ENCODE measurements at places on chromosomes 11 and 22.

DNA sequence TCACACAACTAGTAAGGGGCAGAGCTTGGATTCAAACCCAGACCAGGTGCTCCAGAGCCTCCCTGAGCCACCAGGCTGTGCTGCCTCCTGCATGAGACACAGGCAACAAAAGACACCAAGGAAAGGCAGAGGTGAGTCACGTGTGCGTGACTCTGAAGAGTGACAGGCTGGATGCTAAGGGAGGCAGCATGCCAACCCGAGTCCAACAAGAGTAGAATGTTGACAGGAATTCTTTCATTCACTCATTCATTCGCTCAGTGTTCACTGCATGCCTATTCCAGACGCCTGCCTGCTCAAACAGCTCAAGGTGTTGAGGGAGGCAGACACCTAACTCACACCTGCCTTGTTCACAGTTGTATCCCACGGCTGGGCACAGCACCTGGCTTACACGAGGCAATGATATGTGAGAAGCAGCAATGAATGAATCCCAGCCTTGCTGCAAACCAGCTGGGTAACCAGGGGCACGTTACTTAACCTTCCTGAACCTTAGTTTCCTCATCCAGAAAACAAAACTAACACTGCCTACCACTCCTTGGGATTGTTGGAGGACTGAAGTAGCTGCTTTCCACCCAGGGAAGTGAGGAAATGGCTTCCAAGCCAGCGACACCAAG is 73.8 kb upstream of the ARFGAP3 start:
- no peak for DNase-seq

DNA sequence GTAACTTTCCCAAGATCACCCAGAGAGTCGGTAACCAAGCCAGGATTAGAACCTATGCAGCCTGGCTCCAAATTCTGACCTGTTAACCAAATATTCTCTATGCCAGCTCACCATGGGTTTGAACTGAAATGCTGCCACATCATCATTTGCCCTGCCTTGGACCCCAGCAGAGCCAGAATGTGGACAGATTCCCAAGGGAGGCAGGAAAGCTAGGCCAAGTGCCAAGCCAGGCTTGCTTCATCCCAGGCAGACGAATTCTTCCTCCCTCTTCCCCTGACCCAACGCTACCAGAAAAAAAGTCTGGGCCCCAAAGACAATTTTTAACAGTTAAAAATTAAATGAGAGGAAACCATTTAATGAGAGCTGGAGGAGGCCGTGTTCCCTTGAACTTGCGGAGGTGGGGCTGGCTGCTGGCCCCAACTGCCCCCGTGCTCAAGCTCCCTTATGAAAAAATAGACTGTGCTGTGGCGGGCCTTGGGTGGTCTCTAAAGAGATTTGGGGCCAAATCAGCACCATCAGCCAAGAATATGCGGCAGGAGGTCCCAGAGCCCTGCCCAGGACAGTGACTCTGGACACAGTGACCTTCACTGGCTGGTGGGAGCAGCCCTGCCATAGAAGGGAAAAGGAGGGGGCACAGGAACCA is 184.1 kb upstream of the SYT13 start:
- no peak for DNase-seq

DNA sequence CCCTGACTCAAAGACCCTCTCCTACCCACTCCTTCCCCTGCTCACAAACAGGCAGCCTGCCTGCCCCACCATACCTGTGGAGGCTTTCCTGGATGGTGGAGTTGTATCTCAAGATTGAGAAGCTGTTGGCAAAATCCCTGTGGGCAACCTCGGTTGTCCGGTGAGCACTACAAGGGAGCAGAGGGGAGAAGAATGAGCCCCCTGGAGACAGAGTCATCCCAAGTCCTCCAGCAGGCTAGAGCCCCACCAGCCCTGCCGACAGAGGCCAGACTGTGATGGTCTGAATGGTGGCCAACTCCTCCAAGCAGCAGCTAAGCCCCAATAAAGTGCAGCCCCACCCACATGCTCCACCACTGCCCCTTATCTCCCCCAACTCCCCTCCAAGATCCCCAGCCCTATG is 17.5 kb downstream of the TMPRSS13 start:
- no peak for DNase-seq

GRCh38 chr11:24513479-24514218 is 16.8 kb downstream of the LUZP2 start:
- DNase-seq: peak; percentile 32

DNA sequence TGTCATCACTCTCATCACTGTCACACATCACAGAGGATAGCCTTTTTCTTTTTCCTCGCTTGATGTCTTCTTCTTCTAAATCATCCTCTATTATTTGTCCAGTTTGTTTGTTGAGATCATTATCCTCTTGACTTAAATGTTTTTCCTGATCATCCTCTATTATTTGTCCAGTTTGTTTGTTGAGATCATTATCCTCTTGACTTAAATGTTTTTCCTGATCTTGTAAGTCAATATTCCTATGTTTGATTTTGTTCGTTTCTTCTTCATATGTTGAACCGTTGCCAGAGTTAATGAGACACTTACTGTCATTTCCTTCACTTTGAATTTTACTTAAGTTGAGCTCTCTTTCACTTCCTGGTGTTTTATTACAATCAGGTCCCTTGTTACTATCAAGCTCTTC is 5.6 kb downstream of the CCDC82 start:
- DNase-seq: no peak

- peak; percentile 94 for DNase-seq
Observed at GRCh38 chr11:94973099-94973968, at the start of the genes CWC15 and KDM4D. Gene CWC15 (minus strand): TSS chr11:94973556. CDS start chr11:94972185, 1,371 bp downstream. Gene KDM4D (plus strand): TSS chr11:94973709. CDS start chr11:94997373, 23,664 bp downstream.

GRCh38 chr11:133269267-133269666 is 263.0 kb downstream of the OPCML start:
- DNase-seq: no peak

DNA sequence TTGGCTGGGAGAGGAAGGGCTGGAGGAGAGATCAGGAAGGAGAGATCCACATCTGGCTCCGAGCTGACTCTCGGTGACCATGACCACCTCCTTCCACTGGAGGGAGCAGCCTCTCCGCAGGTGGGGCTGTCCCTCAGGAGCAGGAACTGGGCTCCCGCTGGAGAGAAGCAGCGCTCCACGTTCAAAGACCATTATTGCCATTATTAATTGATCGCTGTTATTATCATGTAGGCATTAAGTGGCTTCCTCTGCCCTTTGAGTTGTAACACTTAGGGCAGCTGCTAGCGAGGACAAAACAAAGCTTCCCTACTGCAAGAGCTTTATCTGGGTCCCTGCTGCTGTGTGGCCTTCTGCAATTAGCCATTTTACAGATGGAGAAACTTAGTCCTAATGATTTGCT is 251.9 kb downstream of the ST3GAL4 start:
- peak; percentile 85 for DNase-seq

DNA sequence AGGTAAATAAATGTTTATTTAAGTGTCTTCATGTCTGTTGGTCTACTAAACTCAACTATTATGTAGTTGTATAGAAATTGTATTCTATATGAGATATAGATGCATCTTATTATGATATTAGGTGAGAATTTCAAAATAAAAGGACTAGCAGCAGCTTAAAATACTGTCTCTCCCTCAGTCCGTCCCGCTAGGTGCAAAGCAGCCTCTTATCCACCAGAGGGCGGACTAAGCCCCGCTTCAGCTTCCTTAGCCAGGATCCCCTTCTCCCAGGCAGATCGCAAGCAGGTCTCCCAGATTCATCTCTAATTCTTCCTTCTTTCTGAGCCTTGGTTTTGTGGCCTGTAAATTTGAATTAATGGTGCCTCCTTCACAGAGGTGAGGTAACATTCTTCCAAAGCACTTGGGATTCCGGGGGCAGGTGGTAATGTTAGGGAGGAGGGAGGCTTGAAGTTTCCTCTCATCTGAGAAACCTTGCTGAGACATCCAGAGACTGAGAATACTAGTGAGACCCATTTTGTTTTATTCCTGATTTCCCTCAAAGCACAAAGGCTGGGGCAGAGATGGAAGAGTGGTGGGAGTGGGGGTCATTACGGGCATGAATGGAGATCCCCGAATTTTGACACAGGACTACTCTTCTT is 13.5 kb upstream of the INSC start:
- peak; percentile 84 for DNase-seq

GRCh38 chr22:44807915-44808690 is 55.7 kb downstream of the ARHGAP8 start:
- DNase-seq: peak; percentile 25

- DNase-seq: no peak
Observed at GRCh38 chr11:112599856-112600533, 339.3 kb upstream of the PLET1 start.

DNA sequence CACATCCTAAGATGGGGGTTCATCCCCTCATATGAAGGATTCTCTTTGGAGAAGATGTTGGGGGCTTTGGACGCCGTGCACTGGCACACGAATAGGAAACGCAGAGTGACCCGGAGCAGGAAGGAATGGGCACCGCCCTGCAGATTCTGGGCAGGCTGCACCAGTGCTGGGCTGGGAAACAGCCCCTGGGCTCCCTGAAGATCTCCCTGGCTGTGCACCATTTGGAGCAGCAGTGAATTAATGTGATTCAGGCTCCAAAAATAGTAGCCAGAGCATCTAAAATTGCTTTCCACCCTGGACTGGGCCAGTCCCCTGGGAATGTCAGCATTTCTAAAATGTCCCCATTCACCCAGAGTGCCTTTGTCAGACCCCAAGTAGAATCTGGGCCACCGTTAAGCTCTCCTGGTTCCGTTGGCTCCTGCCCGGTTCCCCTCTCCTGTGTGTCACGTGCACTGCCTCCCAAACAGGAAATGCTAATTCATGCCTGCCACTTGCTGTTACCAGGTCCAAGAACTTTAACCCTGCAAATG is 18.6 kb downstream of the IRAG1 start:
- DNase-seq: no peak

- no peak for DNase-seq
Observed at GRCh38 chr11:67649634-67650510, 658 bp downstream of the ACY3 start.

- DNase-seq: peak; percentile 51
Observed at GRCh38 chr11:68959465-68960293, 21.1 kb downstream of the MRGPRD start.

GRCh38 chr22:49838771-49839717 is 11.4 kb upstream of the BRD1 start:
- DNase-seq: no peak

DNA sequence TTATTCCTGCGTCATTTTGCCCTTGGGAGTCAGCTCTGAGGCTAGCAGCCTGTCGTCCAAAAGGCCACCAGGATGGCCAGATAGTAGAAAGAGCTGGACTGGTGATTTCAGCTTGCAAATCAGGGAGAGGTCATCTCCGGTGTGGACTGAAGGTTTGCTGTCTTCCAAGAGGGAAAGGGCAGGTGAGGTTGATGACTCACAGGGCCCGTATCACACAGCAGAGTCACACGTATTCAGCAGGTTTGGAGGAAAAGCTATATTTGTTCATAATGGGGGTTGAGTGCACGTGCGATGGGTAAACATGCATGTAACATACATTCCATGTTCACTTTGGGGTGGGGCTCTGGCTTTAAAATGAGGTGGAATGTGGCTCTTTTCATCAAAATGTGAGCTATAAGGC is 25.6 kb downstream of the MRPL21 start:
- DNase-seq: no peak

DNA sequence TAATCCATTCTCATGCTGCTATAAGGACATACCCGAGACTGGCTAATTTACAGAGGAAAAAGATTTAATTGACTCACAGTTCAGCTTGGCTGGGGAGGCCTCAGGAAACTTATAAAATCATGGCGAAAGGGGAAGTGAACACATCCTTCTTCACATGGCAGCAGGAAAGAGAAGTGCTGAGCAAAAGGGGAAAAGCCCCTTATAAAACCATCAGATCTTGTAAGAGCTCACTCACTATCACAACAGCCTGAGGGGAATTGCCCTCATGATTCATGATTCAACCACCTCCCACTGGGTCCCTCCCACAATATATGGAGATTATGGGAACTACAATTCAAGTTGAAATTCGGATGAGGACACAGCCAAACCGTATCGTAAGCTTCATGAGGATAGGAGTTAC is 3.8 kb upstream of the CYB5R2 start:
- no peak for DNase-seq

- no peak for DNase-seq
Observed at GRCh38 chr11:14636119-14636518, 7.5 kb upstream of the PDE3B start.

DNA sequence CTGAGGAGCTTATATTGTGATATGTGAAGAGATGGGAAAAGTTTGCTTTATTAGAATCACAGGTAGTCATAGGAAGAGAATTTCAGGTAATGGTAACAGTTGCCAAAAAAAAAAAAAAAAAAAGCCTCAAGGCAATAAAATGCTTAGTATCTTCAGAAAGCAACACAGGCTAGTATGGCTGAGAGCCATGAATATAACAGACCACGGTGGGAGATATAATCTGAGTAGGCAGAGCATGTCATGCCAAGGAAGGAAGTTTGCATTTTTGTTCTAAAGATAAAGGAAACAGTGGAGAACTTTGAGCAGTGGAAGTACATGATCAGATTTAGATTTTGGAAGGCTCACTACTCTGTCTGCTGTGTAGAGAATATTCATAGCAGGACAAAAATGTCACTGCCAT is 211.4 kb downstream of the ETS1 start:
- DNase-seq: no peak

DNA sequence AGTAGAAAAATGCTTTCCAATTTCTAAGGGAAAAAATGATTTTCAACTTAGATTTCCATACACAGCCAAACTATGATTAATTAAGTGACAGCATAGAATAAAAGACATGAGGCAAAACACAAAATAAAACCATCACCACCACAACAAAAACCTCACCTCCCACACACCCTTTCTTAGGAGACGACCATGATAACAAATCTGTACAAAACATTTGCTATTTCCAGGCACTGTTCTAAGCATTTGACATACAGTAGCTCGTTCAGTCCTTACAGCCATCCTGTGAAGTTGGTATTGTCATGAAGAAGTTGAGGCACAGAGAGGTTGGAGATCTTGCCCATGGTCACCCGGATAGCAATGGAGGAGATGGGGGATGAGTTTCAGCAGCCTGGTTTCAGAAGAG is 8.7 kb downstream of the SPI1 start:
- DNase-seq: no peak

GRCh38 chr11:29844701-29845379 is 172.0 kb downstream of the KCNA4 start:
- DNase-seq: no peak

- no peak for DNase-seq
Observed at GRCh38 chr11:119882316-119882715, 153.3 kb upstream of the NECTIN1 start.

GRCh38 chr11:17012179-17012578 is 2.0 kb downstream of the PLEKHA7 start:
- DNase-seq: no peak

Data from retina (tissue), 1 donor.